ENCODE measurements at places on chromosomes 5 and 9.

- no peak for DNase-seq
Observed at GRCh38 chr5:149636861-149637246, 55.6 kb downstream of the ARHGEF37 start.

GRCh38 chr9:126857261-126857960, 3.0 kb upstream of the ZBTB34 start:
- DNase-seq, result no peak

DNA sequence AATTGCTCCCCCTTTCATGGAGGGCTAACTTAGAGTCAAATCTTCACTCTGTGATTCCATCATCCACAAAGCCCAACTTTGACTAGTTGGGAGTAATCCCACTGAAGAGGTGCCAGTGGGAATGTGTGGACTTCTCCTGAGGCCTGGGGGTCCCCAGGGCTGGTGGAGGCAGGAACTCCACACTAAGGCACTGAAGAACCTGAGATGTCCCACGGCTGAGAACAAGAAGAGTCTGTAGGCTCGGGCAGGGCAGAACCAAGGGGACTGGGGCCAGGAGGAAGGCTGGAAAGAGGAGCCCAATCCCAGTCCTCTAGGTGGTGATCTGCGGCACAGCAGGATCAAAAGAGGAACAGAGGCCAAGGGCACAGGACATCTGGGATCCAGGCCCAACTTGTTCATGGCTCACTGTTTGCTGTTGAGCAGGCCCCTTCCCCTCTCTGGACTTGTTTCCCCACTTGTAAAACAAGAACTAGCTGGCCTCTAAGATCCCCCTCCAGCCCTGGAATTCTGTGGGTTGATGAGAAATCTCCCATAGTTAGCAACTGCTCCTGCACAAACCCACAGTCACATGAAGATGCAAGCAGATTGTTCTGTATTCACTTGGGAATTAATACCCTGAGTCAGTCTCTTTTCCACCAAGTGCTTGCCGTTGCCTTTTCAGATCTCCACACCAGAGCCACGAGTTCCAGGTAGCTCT, 32.7 kb upstream of the ALDH1B1 start:
- DNase-seq, result no peak

GRCh38 chr5:134594797-134595457, 37.7 kb downstream of the SAR1B start:
- DNase-seq, result no peak

- no peak for DNase-seq
Observed at GRCh38 chr5:130526708-130527107, 622.4 kb downstream of the CHSY3 start.

- DNase-seq, result no peak
Observed at GRCh38 chr9:114504341-114505186, 709 bp downstream of the WHRN start.

GRCh38 chr9:127121628-127122175, 733 bp downstream of the ANGPTL2 start:
- DNase-seq, result no peak

DNA sequence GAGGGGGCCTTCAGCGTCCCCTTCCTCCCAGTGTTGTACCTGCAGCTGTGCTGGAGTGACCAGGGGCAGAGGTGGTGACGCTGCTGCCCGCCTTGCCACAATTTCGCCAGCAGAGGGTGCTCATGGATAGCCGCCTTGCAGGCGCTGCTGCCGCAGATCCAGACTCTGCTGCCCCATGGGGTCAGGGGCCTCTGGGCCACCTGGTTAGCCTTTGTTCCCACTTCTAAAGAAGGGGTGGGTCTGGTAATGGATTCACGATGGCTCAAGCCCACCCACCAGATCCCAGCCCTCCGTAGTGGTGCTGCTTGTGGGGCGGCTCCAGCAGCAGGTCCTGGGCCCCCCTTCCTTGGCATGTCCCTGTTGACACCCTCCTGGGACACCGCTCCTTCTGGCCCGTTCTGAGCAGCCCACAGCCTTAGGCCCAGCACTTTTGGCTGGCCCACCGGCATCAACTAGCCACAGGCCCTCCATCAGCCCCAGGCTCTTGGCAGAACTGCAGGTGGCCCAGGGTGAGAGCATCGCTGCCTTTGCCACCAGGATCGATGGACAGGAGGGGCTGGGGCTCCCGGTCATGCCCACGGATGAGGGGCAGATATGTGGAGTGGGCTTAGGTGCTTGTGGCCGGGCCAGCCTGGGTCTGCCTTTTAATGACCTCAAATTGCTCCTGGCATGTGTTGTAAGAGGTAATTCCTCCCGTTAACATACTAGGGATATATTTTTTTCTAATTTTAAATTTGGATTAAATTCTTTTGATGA, 57.2 kb downstream of the COL5A1 start:
- DNase-seq, result no peak

DNA sequence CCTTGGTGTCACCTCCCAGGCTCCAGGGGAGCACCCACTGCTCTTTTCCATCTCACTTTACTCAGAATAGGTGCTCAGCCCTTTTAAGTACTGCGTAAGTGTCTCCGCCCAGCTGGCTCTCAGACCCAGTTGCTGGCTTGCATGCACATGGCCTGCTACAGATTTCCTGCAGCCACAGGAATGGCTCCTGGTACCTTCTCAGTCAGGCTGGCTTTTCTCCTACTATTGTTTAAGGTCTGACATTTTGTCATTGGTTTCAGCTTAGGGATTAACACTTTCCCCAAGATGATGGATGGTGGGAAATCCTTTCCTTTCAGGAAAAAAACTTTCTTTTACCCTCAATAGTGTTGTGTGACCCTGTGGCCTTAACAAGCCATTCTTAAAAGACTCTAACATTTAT, 1652.3 kb upstream of the WWC1 start:
- no peak for DNase-seq

DNA sequence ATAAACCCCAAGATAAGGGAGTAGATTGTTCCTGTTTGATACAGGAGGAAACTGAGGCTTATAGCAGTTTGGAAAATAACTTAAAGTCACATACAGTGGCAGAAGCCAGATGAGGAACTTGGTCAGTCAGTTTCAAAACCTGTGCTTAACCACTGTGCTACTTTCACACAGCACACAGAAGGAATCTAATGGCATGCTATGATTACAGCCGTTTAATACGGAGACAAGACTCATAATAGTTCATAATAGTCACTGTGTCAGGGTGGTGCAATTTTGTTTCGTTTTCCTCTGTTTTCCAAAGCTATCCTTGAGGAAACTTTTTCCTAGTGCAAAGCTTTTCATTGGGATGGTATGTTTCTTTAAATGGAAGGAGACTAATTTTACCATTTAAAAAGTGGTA, 112.3 kb downstream of the GCNT1 start:
- no peak for DNase-seq

- DNase-seq, result no peak
Observed at GRCh38 chr9:136085815-136086212, 9.3 kb downstream of the NACC2 start.

DNA sequence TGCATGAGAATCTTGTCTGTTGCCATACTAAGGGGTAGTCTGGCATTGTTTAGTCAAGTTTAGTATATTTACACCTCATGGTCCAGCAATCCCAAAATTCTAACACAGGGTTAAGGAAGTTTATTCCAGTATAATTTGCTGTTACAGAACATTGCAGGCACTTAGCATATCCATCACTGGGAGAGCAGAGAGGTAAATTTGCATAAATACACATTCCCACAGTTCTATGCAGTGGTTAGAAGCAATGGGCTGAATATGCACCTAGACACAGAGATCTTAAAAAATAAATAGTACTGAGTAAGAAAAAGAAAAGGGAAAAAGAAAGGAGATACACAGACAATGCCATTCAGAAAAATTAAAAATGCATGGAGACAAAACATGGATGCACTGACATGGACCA, 692.3 kb upstream of the MEF2C start:
- no peak for DNase-seq

GRCh38 chr5:138610918-138611677, 35.9 kb upstream of the HSPA9 start:
- no peak for DNase-seq

GRCh38 chr9:109791003-109791677, 11.1 kb downstream of the PALM2AKAP2 start:
- no peak for DNase-seq

GRCh38 chr5:102537011-102537410, 38.2 kb upstream of the SLCO6A1 start:
- no peak for DNase-seq

DNA sequence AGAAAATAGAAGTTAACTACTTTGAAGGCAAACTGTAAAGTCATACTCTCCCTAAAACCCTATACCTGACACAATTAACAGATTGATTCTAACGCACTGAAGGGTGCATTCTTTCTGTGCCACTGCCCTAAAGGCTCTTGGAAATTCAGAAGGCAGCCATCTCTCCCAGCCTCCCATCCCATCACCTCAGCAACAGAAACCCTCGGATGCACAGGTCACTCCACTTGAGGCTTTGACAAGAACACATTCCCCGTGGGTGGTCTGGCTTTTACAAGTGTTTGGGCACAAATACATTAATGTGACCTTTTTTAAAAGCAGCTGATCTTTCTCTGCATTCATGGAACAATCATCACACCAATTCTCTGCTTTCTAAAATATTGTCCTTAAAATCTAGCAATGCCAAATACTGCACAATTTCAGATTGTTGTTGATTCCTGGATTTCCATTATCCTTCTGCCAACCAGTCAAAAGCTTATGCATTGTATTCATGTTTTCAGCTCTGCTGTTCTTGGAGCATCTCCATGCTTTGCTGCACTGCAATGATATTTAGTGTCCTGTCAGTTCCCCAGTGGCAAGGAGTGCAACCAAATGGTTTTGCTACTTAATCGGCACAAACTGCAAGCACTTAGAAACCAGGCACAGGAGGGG, 175.6 kb downstream of the TMEM161B start:
- no peak for DNase-seq

DNA sequence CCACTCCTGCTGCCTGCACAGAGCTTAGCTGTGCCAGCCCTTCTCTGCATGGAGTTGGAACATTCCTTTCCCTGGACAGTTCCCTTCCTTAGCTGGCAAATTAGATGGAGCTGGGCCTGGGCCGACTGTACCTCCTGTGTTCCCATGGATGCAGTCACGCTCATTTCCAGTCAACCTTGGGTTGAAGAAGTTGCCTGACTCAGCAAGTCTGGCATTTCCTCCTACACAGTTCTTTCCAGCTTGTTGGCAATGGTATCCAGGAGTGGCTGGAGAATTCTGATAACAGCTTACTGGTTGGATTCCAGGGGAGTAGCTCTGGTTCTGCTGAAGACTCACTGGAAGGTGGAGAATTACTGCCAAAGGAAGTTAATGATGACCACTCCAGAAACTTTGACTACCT, 9.2 kb upstream of the TAF1L start:
- no peak for DNase-seq

DNA sequence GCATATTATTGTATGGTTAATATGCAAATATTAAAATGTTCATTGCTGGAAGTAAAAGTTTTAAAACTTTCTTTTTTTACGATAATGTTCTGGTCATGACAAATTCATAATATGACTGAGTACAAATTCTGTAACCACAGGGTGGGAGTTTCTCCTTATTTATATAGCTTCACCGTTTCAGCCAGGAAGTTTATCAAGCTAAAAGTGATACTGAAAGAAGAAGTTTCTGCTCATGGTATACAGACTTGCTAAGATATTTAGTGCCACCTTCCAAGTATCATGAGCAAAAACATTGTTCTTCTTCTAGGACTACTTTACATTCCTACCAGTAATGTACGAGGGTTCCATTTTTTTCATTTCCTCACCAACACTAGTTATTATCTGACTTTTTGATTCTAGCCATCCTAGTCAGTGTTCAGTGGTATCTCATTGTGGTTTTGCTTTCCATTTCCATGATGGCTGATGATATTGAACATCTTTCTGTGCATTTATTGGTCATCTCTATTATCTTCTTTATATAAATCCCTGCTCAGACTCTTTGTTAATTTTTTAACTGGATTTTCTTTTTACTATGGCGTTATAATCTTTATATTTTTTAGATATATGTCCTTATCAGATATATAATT, 94.2 kb upstream of the PRRC1 start:
- no peak for DNase-seq

DNA sequence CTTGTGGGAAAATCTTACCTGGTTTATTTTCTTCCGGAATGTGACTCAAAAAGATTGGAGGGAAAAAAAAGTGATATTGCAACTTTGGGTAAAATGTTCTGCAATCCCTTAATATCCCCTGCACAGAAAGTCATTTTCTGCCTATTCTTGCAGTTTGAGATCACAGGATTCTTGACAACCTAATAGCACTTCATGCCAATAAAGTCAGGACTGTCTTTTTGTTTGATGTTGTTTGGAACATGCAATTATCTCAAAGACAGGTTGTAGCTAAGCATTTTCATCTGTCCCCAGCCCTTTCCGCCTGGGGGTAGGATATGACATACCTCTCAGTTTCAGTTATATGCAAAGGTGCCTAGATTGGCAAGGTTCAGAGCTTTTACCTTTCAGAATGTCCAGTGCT, 63.9 kb downstream of the ALDH1A1 start:
- no peak for DNase-seq

GRCh38 chr5:144778561-144778960, 607.9 kb downstream of the KCTD16 start:
- no peak for DNase-seq

- no peak for DNase-seq
Observed at GRCh38 chr9:34380034-34380510, 3.4 kb upstream of the MYORG start.

- no peak for DNase-seq
Observed at GRCh38 chr5:139601429-139601828, 40.3 kb downstream of the UBE2D2 start.

- DNase-seq, result no peak
Observed at GRCh38 chr5:126562823-126563222, 32.2 kb downstream of the ALDH7A1 start.

DNA sequence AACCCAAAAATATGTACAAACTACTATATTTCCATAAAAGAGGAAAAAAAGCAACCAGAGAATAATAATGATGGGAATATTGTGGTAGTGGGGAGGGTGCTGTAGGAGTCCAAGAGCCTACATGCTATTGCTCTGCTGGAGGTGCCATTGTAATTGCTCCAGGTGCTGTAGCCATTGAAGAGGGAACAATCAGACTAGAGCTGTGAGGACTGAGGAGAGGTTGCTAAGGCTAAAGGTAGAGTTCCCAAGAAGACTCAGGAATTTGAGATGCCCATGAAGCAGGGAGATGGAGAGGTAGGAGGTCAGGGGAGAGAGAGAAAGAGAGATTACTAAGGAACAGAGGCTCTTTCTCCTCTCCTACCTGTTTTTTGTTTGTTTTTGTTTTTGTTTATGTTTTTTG, 394.0 kb downstream of the DMRTA1 start:
- no peak for DNase-seq

- DNase-seq, result no peak
Observed at GRCh38 chr9:70975821-70976220, 145.6 kb downstream of the TRPM3 start.

- peak; percentile 70 for DNase-seq
Observed at GRCh38 chr5:135996611-135997010, 32.2 kb upstream of the TGFBI start.

GRCh38 chr9:107712390-107712789, 222.8 kb upstream of the KLF4 start:
- DNase-seq, result no peak

All from esophagus muscularis mucosa (tissue), 4 donors.